ENCODE measurements at places on chromosomes 3 and 15. TPM values are rescaled to one million over a fixed set of nuclear protein-coding genes. Genes with fewer than 3 reads are reported as not detected.

GRCh38 chr3:42991341-42992315 is 12.5 kb downstream of the GASK1A start:
- H3K27ac ChIP-seq, result no peak overlapping the region
- no peak overlapping the region for H3K4me3 ChIP-seq
- no peak for DNase-seq
- H3K36me3 ChIP-seq, result no peaks in the 10 kb centered on the region
- no peaks in the 10 kb centered on the region for H3K27me3 ChIP-seq

- no peak overlapping the region for H3K4me3 ChIP-seq
- peaks cover 19% of the 10 kb centered on the region for H3K4me1 ChIP-seq
- no peak overlapping the region for H3K27ac ChIP-seq
- no peaks in the 10 kb centered on the region for H3K27me3 ChIP-seq
These were observed 32.5 kb downstream of the GRK7 start for GRCh38 chr3:141795741-141796080.

GRCh38 chr15:48422401-48422800 is 91.2 kb downstream of the DUT start:
- DNase-seq, result no peak
- H3K4me3 ChIP-seq, result no peak overlapping the region
- H3K36me3 ChIP-seq, result 0 out of 2 replicates have a peak, but pooled peaks cover 2% of the 10 kb centered on the region

GRCh38 chr15:40739854-40740253 is 15.2 kb downstream of the RMDN3 start:
- no peak for DNase-seq
- H3K4me1 ChIP-seq, result peaks cover 9% of the 10 kb centered on the region

- DNase-seq, result no peak
- no peak overlapping the region for H3K4me3 ChIP-seq
- no peak overlapping the region for H3K27ac ChIP-seq
- peaks cover 37% of the 10 kb centered on the region for H3K4me1 ChIP-seq
These were observed 78.0 kb downstream of the PEX5L start for GRCh38 chr3:179958759-179959158.

DNA sequence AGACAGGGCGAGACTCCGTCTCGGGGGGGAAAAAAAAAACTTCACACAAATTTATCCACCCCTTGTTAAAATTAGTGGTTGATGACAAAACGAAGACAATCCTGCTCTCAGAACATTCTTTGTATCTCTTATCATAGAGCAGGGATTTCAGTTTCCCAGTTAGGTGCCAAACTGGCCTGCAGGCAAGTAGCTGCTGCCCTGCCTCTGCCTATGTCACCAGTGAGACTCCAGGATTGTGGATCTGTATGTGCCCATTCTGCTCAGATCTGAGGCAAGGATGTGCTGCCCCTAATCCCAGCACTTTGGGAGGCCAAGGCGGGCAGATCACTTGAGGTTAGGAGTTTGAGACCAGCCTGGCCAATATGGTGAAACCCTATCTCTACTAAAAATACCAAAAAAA is 54.4 kb downstream of the IQGAP1 start:
- peaks cover 16% of the 10 kb centered on the region for H3K36me3 ChIP-seq
- DNase-seq, result no peak
- H3K27me3 ChIP-seq, result no peaks in the 10 kb centered on the region
- H3K27ac ChIP-seq, result no peak overlapping the region
- no peak overlapping the region for H3K4me3 ChIP-seq

DNA sequence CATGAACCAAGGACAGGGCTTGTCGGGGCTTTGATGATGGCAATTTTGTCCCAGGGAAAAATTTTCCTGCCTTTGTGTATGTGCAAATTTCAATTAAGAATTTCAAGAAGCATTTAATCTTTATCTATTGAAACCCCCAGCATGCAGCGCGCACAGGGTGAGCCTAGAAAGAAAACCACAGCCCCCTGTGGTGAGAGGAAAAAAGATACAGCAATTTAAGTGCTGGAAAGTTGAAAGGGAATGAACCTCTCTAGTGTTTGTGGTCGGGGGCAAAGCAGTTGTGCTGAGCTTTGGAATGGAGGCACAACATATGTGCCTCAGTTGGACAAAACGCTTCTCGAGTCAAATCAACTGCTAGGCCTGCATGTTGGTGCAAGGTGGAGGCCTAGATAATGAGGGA is 111.8 kb upstream of the C15orf61 start:
- H3K27ac ChIP-seq, result no peak overlapping the region
- no peak for DNase-seq
- H3K4me3 ChIP-seq, result no peak overlapping the region

DNA sequence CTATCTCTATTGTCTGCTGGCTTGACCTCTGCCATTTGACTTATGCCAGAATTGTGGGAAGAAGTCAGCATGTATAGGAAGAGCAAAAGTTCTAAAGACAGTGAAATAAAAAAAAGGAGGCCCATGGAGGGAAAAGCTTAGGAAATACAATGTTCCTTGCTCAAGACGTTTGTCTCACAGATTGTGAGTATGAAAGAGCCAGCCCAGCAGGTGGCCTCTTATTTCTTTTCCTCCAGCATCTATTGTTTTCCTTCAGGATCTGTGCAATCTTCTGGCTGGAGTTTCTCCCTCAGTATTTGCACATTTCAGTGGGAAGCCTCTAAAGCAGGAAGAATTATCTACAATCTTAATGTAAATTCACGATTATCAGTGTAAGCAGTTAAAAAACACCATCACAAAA is 43.7 kb downstream of the ZDHHC3 start:
- H3K36me3 ChIP-seq, result peaks cover 20% of the 10 kb centered on the region
- H3K27me3 ChIP-seq, result no peaks in the 10 kb centered on the region
- DNase-seq, result no peak
- H3K4me1 ChIP-seq, result no peaks in the 10 kb centered on the region
- no peak overlapping the region for H3K27ac ChIP-seq
- no peak overlapping the region for H3K4me3 ChIP-seq

- H3K27me3 ChIP-seq, result no peaks in the 10 kb centered on the region
- no peaks in the 10 kb centered on the region for H3K36me3 ChIP-seq
- H3K27ac ChIP-seq, result no peak overlapping the region
- no peak for DNase-seq
- H3K4me3 ChIP-seq, result no peak overlapping the region
- H3K4me1 ChIP-seq, result no peaks in the 10 kb centered on the region
These were observed 7.5 kb upstream of the A4GNT start for GRCh38 chr3:138139691-138140090.

Gene RSRC1
- 31.5 TPM for total RNA-seq

Gene IL17RD
- 0.05 TPM for total RNA-seq

Gene PLOD2
- total RNA-seq, result 0.21 TPM

Gene C3orf22
- total RNA-seq, result not detected

Gene EFCAB12
- 0.61 TPM for total RNA-seq
